ENCODE measurements at places on chromosomes 12 and 14.
A peak's percentile ranks its signal among the peaks of the same experiment; 100 is the strongest.

GRCh38 chr14:76986231-76986565, 42.3 kb downstream of the IRF2BPL start:
- DNase-seq = no peak

DNA sequence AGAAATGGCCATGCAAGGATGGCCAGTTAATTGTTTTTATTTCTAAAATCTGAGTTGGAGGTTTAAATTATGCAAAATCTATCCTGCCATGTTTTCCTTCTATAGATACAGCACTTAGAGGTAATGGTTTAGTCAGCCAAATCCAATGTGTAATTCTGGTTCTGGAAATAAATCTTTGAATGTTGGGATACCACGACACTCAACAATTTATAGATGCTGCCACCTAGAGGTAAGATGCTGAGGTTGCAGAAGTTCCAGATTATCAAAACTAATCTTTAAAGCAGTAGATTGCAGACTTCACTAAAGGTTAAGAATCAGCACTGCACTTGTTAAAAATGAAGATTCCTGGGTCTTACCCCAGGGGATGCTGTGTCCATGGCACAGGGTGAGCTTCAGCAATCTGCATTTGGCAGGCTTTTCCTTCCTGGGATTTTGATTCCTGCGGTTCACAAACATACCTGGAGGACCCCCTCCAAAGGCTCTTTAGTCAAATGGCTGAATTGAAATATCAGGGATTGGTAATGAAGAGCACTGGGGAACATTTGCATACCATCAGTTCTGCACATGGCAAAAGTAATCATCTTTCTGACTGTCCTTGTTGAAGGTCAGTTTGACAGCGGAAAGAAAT, 53.4 kb upstream of the ANO4 start:
- peak; percentile 37 for DNase-seq

- DNase-seq = no peak
Measured at GRCh38 chr12:44457465-44457864, 418.6 kb downstream of the NELL2 start.

DNA sequence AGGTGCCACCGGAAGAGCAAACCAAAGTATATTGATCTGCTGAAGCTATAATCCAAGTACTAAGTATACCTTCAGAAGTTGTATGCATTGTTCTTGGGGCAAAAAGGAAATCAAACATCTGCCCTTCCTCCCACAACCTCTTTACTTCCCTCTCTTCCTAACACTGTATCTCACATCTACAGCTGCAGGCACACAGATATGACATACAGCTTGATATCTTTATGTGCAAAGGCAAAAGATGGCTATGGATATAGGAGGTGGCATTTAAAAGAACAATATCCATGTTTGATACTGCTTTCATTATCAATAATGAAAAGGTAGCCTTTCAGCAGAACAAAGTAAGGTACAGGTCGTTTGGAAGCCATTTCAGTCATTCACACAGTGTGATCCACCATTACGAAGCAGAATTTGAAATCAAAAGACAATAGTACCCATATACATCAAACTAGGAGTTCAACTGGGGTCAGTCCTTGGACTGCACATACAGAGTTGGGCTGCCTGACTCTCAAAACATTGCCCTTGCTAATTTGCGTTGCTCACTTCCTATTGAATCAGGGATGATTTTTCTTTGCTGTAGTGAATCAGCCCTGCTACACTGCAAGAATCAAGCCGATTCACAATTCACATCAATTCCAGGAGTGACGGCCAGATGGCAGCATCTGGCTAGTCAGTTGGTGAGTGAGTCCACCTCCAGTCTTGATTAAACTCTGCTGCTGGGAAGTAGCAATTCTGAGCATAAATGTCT, 8.9 kb downstream of the ANG start:
- peak; percentile 83 for DNase-seq

- no peak for DNase-seq
Measured at GRCh38 chr12:127750076-127750840, 516.7 kb upstream of the TMEM132C start.

GRCh38 chr14:93936245-93936644, 9.1 kb downstream of the FAM181A start:
- DNase-seq = peak; percentile 22

GRCh38 chr12:15709551-15709950, 79.6 kb downstream of the EPS8 start:
- no peak for DNase-seq

GRCh38 chr14:92660571-92660970, 87.9 kb downstream of the LGMN start:
- no peak for DNase-seq

- DNase-seq = no peak
Measured at GRCh38 chr12:7750350-7750749, 3.2 kb upstream of the CLEC4C start.

DNA sequence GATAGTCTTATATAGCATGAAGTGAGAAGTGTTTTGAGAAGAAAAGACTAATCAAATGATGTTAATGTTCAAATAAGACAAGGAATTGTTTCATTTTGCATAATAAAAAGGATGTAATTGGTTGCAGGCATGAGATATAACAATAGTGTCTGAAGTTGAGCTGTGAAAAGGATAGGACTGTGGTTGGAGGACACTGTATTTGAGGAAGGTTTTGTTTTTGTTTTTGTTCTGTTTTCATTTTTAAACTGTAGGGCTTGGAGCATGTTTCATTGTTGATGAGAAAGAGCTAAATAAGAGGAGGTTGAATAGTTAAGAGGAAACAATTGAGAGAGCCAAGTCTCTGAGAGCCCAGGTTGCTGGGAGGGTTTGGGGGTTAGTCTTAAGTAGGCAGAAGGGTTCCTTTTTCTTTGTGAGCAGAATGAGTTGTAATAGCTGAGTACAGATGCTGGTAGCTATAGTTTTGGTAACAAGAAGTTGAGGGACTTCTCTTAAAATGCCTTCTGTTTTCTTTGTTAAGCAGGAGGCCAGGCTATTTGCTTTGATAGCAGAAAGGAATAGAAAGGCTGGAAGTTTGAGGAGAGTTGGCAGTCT, 58.4 kb downstream of the CCDC91 start:
- DNase-seq = peak; percentile 3

- DNase-seq = no peak
Measured at GRCh38 chr12:4174417-4174816, 99.1 kb upstream of the CCND2 start.

DNA sequence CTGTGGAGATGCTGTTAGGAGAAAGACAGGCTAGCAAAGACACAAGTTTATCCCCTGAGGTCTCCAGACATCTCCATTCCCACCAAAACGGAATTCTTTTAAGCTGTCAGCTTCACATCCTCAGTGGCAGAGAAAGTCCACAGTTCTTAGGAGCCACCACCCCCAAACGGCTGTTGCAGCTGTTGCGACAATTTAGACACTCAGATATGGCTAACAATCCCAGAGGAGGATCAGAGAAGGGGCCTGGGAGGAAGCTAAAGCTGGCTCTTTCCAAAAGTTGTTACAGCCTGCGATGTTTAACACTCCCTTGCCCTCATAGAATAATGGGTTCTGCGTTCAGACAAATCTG, 1.9 kb upstream of the ATP5MC2 start:
- no peak for DNase-seq

DNA sequence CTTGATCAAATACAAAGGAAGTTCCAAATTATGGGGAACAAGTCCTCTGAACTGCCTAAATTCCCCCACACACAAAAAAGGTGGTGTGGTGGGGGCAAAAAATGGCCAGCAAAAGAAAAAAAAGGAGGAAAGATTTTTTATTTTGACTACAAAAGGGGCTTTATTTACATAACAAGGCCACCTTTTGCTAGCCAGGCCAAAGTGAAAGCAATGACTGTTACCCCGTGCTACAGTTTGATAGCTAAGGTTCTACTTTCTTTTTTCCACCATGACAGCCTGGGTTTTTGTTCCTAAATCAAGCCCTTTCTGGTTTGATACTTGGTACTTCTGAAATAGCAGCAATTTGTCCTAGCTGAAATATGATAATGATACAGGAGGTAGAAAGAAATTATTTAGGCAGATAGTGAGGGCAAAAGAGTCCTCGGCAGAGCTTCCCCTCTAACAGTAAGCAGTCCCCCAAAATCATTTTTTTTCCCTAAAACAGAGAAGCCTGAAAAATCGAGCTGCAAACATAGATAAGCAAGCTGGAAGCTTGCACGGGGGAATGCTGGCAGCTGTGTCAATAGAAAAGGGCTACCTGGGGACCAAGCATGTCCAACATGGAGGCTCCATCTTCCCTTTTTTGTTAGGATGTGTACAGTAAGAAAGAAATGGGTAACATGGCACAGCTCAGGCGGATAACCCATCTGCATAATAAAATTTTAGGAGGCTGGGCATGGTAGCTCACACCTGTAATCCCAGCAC, 8.9 kb upstream of the B4GALNT1 start:
- DNase-seq = no peak

- DNase-seq = no peak
Measured at GRCh38 chr12:89993632-89994031, 285.0 kb upstream of the ATP2B1 start.

DNA sequence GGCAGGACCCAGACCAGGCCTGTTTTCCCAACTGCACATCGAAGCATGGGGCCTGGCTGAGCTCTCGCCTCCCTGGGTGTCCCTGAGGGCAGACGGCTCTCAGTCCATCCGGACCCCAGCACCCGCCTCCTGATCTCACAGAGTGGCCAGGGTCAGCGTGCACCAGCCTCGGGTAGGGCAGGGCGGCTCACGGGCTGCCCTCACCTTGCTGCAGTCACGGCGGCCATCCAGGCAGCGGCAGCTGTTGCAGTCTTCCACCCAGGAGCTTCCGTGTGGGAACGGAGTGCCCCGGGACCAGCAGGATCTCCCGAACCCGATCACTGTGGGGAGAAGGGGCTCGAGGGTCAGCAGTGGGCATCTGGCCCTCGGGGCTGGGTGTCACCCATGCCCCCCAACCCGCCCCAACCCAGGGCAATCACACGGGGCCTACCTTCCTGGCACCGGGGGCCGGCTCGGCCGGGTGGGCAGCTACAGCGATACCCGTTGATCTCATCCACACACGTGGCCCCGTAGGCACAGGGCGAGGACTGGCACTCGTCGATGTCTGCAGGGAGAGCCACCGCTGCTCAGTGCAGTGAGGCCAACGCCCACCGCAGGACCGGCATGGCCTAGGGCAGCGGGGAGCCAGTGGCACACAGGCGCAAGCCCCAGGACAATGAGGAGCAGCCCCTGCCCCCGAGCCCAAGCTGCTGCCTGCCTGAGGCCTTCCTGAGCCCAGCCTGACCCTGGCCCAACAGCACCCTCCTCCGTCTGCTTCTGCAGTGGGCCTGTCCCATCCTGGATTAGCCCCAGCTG, 22.2 kb downstream of the JAG2 start:
- DNase-seq = no peak

DNA sequence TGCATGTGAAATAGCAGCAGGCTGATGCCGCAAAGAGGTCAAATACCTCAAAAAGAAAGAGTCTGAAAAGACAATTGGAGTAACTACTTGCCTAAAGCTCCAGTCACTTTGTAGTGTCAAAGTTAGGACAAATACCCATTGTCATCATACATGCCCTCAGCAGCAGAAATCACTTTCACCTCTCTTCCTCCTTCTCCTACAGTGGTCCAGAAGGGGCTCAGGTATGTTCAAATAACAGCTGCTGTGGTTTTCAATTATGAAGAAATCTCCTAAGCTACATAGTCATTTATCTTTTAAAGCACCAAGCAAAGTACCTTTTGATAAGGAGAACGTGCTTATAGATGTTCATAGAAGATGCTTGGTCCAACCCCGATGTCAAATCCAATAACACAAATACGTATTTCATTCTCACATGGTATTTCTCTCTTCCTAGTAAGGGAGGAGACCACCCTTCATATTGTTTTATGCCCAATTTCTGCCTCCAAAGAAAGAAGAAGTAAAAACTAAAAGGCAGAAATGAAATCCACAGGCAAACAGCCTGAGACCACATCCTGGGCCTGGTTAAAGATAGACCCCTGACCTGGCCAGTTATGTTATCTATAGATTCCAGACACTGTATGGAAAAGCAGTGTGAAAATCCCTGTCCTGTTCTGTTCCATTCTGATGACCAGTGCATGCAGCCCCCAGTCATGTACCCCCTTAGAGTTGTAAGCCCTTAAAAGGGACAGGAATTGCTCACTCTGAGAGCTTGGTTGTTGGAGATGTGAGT, 23.7 kb downstream of the GYS2 start:
- DNase-seq = no peak

DNA sequence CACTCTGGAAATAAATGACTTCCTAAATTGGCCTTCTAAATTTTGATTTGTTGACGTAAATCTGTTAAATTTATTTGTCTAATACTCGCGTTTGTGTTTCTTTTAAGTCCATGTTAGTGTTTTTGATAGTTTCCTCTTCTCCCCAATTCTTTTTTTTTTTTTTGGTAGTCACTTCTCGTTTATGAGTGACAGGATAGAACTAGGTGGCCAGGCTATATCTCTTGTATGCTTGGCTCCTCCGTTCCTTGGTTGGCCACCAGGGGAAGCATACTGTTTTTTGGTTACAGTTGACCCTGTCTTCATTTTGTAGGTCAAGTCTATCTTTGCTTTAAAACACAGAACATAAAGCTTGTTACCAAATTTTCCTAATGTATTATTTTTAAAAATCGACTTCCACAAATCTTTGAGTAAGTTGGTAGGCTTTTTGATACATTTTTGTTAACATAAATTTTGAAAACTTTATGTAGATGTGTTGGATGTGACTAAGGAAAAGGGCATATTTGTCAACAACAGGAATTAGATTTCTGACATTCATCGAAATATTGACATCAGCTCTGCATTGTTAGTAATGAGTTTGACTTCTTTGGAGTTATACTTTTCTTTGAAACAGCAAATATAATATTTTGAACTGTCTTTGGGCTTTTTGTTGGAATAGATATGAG, 2.2 kb downstream of the RCOR1 start:
- DNase-seq = peak; percentile 84

Measured in suppressor macrophage treated with lipopolysaccharide for 4 hours (primary cell).